Liver (tissue), 10 donors: ENCODE measurements at places on chromosomes 2 and 18. TPM values are rescaled to one million over a fixed set of nuclear protein-coding genes. Genes with fewer than 3 reads are reported as not detected.
A peak's percentile ranks its signal among the peaks of the same experiment; 100 is the strongest.

- peaks cover 2% of the 10 kb centered on the region for H3K36me3 ChIP-seq
- H3K4me3 ChIP-seq: no peak overlapping the region
- H3K4me1 ChIP-seq: peaks cover 5% of the 10 kb centered on the region
- no peaks in the 10 kb centered on the region for H3K27me3 ChIP-seq
- no peak overlapping the region for H3K27ac ChIP-seq
Measured at GRCh38 chr2:9524291-9524690, 31.3 kb downstream of the ADAM17 start.

- no peaks in the 10 kb centered on the region for H3K4me1 ChIP-seq
- DNase-seq: no peak
- no peak overlapping the region for H3K27ac ChIP-seq
- no peaks in the 10 kb centered on the region for H3K27me3 ChIP-seq
- H3K36me3 ChIP-seq: no peaks in the 10 kb centered on the region
Measured at GRCh38 chr2:65357959-65358294, 74.5 kb downstream of the SPRED2 start.

GRCh38 chr2:65456064-65456463, 23.7 kb upstream of the SPRED2 start:
- no peak overlapping the region for H3K27ac ChIP-seq
- H3K36me3 ChIP-seq: no peaks in the 10 kb centered on the region
- H3K4me1 ChIP-seq: no peaks in the 10 kb centered on the region
- H3K27me3 ChIP-seq: no peaks in the 10 kb centered on the region
- DNase-seq: no peak
- H3K4me3 ChIP-seq: no peak overlapping the region

GRCh38 chr2:31428001-31428418, 13.5 kb upstream of the XDH start:
- no peaks in the 10 kb centered on the region for H3K36me3 ChIP-seq
- no peak overlapping the region for H3K27ac ChIP-seq
- H3K4me3 ChIP-seq: no peak overlapping the region
- DNase-seq: no peak
- no peaks in the 10 kb centered on the region for H3K27me3 ChIP-seq

- H3K4me3 ChIP-seq: no peak overlapping the region
- no peak for DNase-seq
- no peaks in the 10 kb centered on the region for H3K27me3 ChIP-seq
- no peak overlapping the region for H3K27ac ChIP-seq
- H3K36me3 ChIP-seq: peaks cover 2% of the 10 kb centered on the region
Measured at GRCh38 chr2:171785450-171785849, 98.2 kb downstream of the DYNC1I2 start.

- H3K4me1 ChIP-seq: no peaks in the 10 kb centered on the region
- no peaks in the 10 kb centered on the region for H3K36me3 ChIP-seq
- H3K27ac ChIP-seq: no peak overlapping the region
- H3K27me3 ChIP-seq: no peaks in the 10 kb centered on the region
- no peak for DNase-seq
Measured at GRCh38 chr2:23548143-23548769, 163.3 kb downstream of the KLHL29 start.

DNA sequence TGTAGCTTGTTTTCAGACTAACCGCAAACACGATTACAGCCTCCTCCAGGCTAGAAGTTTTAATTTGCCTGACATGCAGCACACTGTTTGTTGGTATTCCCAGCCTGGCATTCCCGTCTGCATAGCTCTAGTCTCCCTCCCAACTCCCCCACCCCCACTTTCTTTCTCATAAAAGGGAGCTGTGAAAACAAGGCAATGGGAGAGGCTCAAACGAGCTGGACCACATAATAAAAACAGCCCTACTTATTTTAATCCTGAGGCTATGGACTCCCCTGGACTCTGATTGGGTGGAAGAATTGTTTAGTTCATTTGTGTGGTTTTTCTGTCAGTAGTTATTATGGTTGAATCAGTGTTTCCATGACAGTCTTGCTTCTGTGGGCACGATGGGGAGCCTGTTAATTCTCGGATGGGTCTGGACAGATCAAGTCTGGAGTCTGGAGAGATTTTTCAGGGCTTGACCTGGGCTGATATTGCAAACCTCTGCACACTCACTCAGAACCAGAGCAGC, 1.2 kb downstream of the STON1 start:
- peaks cover 3% of the 10 kb centered on the region for H3K4me1 ChIP-seq
- H3K4me3 ChIP-seq: peak overlapping the region; percentile 76
- H3K27ac ChIP-seq: peak overlapping the region; percentile 5
- H3K27me3 ChIP-seq: no peaks in the 10 kb centered on the region
- H3K36me3 ChIP-seq: no peaks in the 10 kb centered on the region

GRCh38 chr2:12604341-12604740, 112.4 kb upstream of the TRIB2 start:
- H3K4me1 ChIP-seq: no peaks in the 10 kb centered on the region
- H3K36me3 ChIP-seq: no peaks in the 10 kb centered on the region
- DNase-seq: no peak
- H3K27me3 ChIP-seq: peaks cover 5% of the 10 kb centered on the region
- no peak overlapping the region for H3K27ac ChIP-seq
- no peak overlapping the region for H3K4me3 ChIP-seq

GRCh38 chr2:141554810-141555209, 576.0 kb downstream of the LRP1B start:
- no peak overlapping the region for H3K4me3 ChIP-seq
- H3K27me3 ChIP-seq: no peaks in the 10 kb centered on the region
- H3K36me3 ChIP-seq: no peaks in the 10 kb centered on the region
- DNase-seq: no peak
- H3K27ac ChIP-seq: no peak overlapping the region

GRCh38 chr2:1183300-1183699, 230.0 kb upstream of the TPO start:
- no peak overlapping the region for H3K27ac ChIP-seq
- no peaks in the 10 kb centered on the region for H3K4me1 ChIP-seq
- H3K36me3 ChIP-seq: no peaks in the 10 kb centered on the region
- no peak overlapping the region for H3K4me3 ChIP-seq
- no peaks in the 10 kb centered on the region for H3K27me3 ChIP-seq

- H3K4me3 ChIP-seq: peak overlapping the region; percentile 61
- peaks cover 4% of the 10 kb centered on the region for H3K36me3 ChIP-seq
- H3K27me3 ChIP-seq: no peaks in the 10 kb centered on the region
- H3K27ac ChIP-seq: peak overlapping the region; percentile 92
Measured at GRCh38 chr2:241701149-241701398, 765 bp upstream of the ING5 start.

GRCh38 chr2:181408861-181409260, 48.3 kb upstream of the ITGA4 start:
- no peak overlapping the region for H3K27ac ChIP-seq
- no peaks in the 10 kb centered on the region for H3K4me1 ChIP-seq
- H3K36me3 ChIP-seq: no peaks in the 10 kb centered on the region
- H3K4me3 ChIP-seq: no peak overlapping the region
- H3K27me3 ChIP-seq: no peaks in the 10 kb centered on the region
- no peak for DNase-seq

- no peaks in the 10 kb centered on the region for H3K36me3 ChIP-seq
- no peaks in the 10 kb centered on the region for H3K27me3 ChIP-seq
- no peak overlapping the region for H3K4me3 ChIP-seq
- peaks cover 23% of the 10 kb centered on the region for H3K4me1 ChIP-seq
- H3K27ac ChIP-seq: no peak overlapping the region
- DNase-seq: no peak
Measured at GRCh38 chr2:202037086-202037485, 3.4 kb downstream of the FZD7 start.

DNA sequence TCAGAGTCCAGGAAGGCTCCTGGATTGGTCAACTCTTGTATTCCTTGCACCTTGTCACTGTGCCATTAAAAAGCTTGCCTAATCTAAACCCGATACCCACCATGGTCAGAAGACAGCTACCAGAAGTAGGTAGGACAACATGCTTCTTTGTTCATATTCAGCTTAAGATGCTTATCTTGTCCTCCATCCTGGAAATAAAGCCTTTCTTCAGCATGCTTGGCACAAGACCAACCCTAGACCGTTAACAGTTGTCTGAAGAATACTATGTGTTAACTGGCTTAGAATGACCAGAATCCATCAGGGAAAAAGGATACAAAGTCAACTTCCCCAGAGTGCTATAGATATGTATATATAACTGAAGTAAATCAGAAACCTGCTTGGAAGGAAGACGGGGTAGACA, 193.9 kb downstream of the ZRANB3 start:
- no peak for DNase-seq
- no peaks in the 10 kb centered on the region for H3K36me3 ChIP-seq

- no peak overlapping the region for H3K4me3 ChIP-seq
- no peaks in the 10 kb centered on the region for H3K4me1 ChIP-seq
- DNase-seq: no peak
- no peaks in the 10 kb centered on the region for H3K36me3 ChIP-seq
- no peaks in the 10 kb centered on the region for H3K27me3 ChIP-seq
Measured at GRCh38 chr2:185219981-185220380, 518.6 kb upstream of the FSIP2 start.

The MYO1B gene
- total RNA-seq: 434 TPM

The GMCL1 gene
- total RNA-seq: 7.7 TPM

The CYP26B1 gene
- total RNA-seq: 0.47 TPM

The MAP3K20 gene
- 16.8 TPM for total RNA-seq

The TEKT4 gene
- total RNA-seq: not detected

The MALL gene
- total RNA-seq: 2.0 TPM

The ARHGAP25 gene
- total RNA-seq: 6.4 TPM

The GPAT2 gene
- 0.33 TPM for total RNA-seq

The VIT gene
- 0.17 TPM for total RNA-seq

The FRZB gene
- 0.17 TPM for total RNA-seq
